ENCODE measurements at places on chromosomes 7 and 10. TPM values are rescaled to one million over a fixed set of nuclear protein-coding genes. Genes with fewer than 3 reads are reported as not detected.

ICA1 gene
- 1.4 TPM for polyA plus RNA-seq

GRCh38 chr10:118531105-118531852, 64.2 kb downstream of the PRLHR start:
- DNase-seq = no peak

DNA sequence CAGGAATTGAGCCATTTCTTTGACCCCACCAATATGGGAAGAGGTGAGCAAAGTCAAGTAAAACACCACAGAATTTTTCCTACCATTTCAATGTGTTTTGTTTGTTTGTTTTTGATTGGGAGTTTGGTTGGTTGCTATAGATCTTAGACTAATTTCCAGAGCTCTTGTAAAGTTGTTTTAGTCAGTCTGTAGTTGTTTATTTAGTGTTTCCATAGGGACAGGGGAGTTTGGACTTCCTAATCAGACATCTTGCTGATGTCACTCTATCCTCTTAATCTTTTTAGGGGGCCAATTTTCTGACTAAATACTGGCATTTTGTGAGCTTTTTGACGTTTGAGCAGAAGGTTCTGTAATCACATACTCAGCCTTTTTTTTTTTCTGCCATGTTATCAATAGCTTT, 266.9 kb downstream of the ABCA13 start:
- DNase-seq = no peak

GRCh38 chr7:38375453-38375852, 102.0 kb upstream of the TARP start:
- DNase-seq = no peak

DNA sequence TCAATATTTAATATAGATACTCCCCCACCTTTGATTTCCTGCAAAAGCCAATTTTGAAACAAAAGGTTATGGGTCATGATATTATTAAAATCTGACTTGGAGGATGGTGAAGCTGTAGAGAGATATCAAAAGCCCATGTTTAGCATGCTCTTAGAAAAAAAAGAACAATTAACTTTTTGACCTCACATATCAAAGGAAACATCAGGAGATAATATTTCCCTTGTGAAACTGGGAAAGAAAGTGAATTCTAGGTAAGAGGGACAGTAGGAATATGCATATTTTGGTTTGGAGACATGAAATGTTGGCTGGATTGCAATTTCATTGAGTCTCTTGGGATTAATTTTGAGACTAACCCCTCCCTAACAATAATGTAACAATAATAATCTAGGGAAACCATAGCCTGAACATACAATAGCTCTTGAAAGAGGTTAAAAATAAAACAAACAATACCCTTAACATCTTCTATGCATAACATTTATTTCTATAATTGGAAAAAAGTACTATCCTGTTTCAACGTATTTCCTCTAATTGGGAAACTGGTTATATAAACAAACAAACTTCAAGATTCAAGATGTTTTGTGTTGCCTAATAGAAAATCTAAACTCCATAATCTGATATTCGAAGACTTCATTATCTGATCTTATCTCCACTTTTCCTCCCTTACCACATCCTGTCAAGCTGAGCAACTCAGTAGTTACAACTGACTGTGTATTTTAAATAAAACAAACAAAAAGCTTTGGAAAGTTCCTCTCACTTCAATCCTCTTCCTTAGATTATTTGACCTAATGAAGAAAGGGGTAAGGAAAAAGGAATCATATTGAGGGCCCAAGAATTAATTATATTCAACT, 14.8 kb downstream of the TMEM26 start:
- DNase-seq = peak; percentile 17

DNA sequence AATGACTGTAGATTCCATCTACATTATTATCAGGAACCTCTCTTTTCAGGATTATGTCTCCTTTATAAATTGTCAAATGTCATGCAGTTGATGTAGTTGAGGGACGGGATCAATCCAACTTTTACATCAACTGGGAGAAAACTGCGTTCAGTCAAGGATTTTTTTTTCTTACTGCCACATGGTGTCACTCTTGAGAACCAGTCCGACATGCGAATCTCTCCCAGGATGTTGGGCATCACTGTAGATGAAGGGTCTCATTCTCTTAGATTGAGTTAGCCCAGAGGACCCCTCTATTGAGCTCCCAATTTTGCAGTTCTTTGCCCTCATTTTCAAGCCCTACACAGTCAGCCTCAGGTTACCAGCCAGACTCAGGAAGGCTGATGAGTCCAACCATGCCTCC, 120.3 kb upstream of the PTPRZ1 start:
- DNase-seq = no peak

- no peak for DNase-seq
These were observed 123.9 kb downstream of the TAX1BP1 start for GRCh38 chr7:27863880-27864279.

POR gene
- polyA plus RNA-seq = 44.0 TPM

- DNase-seq = no peak
These were observed 67.9 kb upstream of the CFAP46 start for GRCh38 chr10:133010095-133010842.

PVRIG gene
- polyA plus RNA-seq = not detected

PARP12 gene
- 37.4 TPM for polyA plus RNA-seq

DNA sequence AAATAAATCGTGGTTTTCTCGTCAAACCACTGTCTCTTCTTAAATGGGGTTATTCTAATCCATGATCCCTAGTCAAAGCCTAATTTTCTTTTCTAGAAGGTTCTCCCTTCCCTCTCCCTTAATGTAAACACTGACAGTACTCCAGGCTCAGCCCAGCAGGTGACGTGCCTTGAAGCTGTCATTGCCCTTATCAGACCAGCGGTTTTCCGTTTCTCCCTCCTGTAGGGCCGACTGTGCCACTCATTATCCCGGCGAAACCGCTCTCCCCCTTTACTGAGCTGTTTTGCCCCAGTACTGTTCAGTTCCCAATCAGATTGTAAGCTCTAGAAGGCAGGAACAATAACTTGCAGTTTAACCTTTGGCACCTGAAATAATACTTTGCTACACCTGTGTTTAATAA, 153.5 kb upstream of the RHEB start:
- no peak for DNase-seq

GRCh38 chr7:69907720-69908119, 309.4 kb downstream of the AUTS2 start:
- DNase-seq = no peak

- DNase-seq = no peak
These were observed 189.5 kb upstream of the CDC14C start for GRCh38 chr7:48734695-48735406.

- no peak for DNase-seq
These were observed 96.9 kb upstream of the HABP2 start for GRCh38 chr10:113455947-113456346.

DNA sequence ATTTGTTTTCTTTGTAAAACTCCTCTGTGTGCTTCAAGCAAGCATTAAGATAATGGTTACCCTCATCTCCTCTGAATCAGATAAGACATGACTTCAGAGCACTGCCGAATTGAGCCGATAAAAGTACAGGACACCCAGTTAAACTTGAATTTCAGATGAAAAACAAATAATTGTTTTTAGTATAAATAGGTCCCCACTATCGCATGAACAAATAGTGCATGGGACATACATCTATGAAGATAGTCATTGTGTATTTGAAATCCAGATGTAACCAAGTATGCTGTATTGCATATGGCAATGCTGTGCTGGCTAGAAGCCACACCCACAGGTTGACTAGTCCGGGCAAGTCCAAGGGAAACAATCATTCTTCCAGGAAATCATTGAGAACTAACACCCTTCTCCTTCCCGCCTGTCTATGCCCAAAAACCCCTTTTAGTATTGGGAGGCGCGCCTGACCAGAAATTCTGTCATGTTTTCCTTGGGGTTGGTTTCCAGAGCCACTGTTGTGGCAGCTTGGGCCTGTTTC, 12.6 kb upstream of the FGFR2 start:
- DNase-seq = no peak

H2BK1 gene
- polyA plus RNA-seq = not detected

DNA sequence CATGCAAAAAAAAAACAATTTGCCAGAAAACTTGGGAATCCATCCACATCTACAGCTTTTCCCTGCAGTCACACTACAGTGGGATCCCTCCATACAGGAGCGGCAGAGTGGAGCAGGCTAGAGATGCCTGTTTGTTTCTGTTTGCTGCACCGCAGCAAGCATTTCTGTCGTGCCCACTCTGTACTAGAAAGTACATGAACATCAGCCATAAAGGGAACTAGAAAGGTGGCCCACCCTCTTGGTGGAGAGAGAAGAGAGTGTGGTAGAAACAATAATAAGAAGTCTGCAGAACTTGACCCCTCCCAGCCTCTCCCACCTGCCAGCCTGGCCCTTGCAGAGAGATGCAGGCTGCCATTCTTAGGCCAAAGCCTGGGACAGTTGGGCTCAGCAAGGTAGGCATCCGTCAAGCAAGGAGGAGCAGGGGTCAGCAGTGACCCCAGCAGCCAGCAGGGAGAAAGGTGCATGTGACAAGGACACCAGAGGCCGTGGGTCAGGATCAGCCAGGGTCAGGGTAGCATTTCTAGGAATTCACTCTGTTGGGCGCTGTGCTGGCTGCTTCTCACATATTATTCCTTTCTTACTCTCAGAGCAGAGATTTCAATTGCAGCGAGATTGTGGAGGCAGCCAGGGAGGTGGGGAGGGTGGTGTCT, 171.8 kb downstream of the EGFR start:
- DNase-seq = no peak

- DNase-seq = no peak
These were observed 82.7 kb upstream of the SAMD8 start for GRCh38 chr10:75028748-75029147.

SLC18A2 gene
- polyA plus RNA-seq = not detected

GPR37 gene
- polyA plus RNA-seq = 0.38 TPM

MMD2 gene
- polyA plus RNA-seq = not detected

DNA sequence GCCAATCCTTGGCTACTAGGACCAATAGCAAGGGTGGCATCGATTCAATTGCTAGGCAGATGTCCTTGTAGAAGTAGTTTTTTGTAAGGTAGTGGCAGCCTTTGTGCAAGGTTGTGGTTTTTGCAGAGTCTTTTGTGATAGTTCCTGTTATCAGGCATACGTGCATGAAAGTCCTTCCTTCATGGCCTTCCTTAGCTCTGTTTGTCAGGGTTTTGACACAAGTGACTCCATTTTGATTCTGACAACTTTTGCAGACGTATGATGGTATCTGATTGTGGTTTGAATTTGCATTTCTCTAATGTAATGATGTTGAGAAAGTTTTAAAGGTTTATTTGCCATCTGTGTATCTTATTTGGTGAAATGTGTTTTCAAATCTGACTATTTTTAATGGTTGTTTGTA, 71.8 kb upstream of the SYPL1 start:
- DNase-seq = no peak

- no peak for DNase-seq
These were observed 591.1 kb downstream of the SDK1 start for GRCh38 chr7:3892157-3892556.

DNA sequence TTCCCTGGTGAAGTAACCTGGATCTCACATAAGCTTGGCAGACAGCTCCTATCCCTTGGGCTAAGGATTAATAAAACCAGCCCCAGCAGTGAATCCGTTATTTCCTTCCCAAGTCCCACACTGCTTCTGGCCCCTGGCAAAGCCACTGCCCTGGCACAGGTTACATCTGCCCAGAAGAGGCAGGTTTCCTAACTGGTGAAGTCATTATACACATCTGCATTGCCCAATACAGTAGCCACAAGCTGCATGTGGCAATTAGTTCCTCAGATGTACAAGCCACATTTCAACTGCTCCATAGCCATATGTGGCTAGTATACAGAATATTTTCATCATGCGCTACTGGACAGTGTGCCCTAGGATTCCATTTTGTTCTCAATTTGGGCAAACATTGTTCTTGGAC, 273.0 kb downstream of the GRM8 start:
- DNase-seq = no peak

- no peak for DNase-seq
These were observed 19.7 kb downstream of the BNIP3 start for GRCh38 chr10:131961777-131962662.

NPSR1 gene
- not detected for polyA plus RNA-seq

OR6B1 gene
- polyA plus RNA-seq = not detected

DNA sequence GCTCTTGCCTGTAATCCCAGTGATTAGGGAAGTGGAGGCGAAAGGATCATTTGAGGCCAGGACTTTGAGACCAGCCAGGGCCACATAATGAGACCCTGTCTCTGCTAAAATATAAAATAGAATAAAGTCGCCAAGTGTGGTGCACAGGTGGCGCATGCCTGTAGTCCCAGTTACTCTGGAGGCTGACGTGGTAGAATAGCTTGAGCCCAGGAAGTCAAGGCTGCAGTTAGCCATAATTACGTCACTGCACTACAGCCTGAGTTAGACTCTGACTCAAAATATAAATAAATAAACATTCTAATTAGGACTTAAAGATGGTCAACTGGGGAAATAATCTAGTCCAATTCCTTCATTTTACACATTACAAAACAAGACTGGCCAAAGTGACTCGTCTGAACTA, 768 bp downstream of the CHCHD2 start:
- no peak for DNase-seq

DNA sequence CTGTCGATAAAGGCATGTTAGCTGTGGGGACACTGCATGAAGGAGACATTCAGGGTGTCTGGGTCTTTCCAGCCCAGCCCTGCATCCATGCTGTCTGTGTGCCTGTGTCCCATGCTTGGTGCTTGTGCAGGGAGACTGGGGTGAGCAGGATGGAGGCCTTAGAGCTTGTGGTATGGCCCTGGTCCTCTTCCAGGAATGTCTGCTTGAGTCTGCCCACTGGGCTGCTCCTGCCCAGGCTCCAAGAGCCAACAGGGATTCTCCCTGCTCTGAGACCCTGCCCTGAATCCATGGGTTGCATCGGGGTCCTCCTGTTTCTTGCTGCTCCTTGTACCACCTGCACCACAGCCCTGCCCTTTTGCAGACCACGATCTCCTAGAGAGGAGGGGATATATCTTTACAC, 31.4 kb upstream of the ARHGAP22 start:
- no peak for DNase-seq

Data from foreskin keratinocyte (primary cell).